ENCODE measurements at places on chromosomes 3 and 15. TPM values are rescaled to one million over a fixed set of nuclear protein-coding genes. Genes with fewer than 3 reads are reported as not detected.

The CCR2 gene
- polyA plus RNA-seq, result not detected

The GP5 gene
- polyA plus RNA-seq, result 0.05 TPM

The ADAMTSL3 gene
- polyA plus RNA-seq, result 0.35 TPM

- DNase-seq, result no peak
Observed at GRCh38 chr3:194051366-194052149, 84.4 kb upstream of the HES1 start.

DNA sequence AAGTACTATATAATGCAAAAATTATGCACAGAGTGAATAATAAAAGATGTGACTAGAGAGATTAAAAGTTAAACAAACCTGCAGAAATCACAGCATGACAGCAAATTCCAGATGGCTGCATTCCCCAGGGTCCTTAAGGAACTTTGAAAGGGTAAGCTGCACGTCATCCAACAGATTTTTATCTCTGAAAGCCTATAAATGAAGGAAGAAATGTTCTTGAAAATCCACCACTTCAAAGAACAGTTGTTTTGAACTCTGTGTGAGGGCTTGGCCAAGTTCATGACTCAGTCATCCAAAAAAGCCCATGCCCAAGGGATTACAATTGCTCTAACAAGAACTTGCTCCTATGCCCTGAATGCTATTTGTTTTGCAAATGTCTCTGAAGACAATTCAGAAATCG, 603.6 kb downstream of the PLOD2 start:
- no peak for DNase-seq

DNA sequence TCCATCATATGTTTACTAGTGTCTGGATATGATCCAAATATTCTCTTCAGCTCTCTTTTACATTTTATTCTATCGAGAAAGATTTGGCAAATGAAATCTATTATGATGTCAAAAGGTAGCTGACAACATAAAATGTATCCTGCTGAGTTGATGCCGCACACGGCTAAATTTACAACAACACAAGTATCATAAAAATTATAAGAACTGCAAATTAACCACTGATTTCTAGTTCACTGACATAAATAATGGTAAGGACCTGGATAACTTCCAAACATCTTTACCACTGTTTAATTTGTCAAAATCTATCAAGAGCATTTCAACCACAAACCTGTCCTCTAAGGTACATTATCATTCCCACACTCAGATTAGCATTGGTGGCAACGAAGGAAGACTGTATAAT, 244.5 kb downstream of the FOXP1 start:
- no peak for DNase-seq

The FOXL2 gene
- polyA plus RNA-seq, result 0.59 TPM

DNA sequence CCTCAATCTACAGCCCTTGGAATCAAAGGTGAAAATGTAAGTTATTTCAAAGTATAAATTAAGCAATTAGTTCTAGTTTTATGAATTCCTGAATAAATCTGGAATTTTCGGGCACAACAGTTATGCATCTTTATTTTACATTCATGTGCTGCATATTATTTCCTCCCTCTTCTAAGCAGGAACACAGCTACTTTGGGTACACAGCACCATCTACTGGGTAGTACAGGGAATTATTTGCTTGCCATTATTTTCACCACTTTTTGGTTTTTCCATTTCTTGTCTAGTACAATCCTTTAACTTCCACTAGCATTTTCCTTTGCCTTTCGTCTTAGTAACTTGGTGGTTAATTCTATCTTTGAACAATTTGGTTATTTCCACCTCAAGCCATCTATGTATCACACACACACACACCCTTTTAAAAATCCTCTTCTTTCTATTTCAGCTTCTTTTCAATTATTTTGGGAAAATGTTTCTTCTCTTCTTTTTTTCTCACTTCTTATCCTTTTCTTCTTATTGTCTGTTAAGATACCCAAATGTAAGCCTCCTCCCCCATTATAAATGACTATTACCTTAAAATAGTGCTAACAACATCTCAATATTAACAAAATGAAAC, 451.0 kb downstream of the MFSD1 start:
- DNase-seq, result no peak

DNA sequence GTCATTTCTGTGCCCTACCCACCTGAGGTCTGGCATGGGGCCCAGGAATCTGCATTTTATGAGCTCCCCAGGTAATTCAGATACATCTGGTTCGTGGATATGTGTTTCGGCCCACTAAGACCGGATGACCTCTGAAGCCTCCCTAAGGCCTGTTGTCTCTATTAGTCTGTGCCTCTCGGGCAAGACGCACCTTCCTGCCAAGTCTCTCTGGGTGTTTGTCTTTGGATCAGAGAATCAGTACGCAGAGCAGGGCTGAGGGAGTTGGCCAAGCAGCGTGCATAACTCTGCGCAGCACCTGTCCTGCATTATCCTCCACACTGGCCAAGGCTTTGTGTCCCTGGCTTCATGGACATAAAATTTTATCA, 181.0 kb downstream of the THSD4 start:
- no peak for DNase-seq

The SLC9C1 gene
- 0.15 TPM for polyA plus RNA-seq

DNA sequence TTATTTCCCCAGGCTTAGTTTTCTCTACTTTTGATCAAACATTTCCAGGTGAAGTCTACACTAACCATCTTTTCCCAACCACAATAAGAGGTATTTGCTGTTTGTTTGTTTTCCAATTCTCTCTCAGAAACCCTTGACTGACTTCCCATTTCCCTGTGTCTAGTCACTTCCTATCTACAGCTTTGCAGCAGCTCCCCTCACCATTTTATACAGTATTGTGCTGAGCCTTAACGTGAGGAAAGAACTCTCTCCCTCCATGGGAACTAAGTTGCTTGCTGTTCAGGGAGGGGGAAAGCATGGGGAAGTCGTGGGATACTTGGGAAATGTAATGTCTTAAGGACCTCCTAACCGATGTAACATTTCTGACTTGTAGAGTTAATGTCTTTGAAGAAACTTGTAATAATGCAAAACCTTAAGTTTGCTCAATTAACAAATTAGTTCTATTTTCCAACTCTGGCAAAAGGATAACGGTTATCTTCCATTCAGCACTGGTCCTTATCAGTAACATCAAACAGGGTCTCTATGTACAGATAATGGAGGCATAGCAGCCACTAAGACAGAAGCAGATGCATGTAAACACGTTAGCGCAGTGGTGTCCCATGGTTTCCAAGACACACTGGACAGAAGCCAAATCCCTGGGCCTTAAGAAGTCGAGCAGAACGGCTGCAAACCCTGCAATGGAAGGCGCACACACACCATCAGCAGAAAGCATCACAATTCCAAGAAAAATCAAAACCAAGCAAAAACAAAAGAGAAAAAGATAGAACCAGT, 39.7 kb downstream of the NPTN start:
- no peak for DNase-seq

- no peak for DNase-seq
Observed at GRCh38 chr3:104855702-104856101, 511.0 kb upstream of the ALCAM start.

DNA sequence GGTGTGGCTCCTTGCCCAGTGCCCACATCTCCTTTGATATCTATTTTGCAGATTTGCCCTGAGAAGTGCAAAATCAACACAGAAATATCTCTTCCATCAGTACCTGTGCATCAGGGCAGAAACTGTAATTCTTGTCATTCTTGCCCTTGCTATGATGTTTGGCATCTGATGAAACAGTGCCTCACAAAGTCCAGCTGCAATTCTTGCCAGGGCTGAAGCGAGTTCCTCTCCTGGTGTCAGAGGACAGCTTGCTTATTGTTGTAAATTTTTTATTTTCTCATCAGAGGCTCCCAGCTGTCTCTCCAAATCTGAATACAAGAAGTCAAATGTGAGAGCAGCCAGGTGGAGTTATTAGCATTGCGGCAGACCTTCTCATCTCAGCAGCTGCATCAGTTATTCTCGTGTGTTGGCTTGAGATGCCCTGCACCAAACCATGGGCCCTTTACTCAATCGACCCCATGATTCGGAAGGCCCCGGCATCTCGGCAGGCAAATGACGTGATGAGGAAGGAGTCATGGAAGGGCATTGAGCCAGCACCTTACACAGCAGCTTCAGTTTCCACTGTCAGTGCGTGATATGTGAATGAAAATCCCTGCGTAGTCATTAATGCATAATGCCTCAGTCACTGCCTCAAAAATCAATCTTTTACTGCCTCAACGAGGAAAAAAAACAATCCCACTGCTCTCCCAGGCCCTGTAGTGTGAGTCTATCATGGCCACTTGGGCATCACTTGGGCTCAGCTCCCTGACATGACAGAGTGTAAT, 93.4 kb downstream of the CCNL1 start:
- no peak for DNase-seq

The SCN11A gene
- 0.21 TPM for polyA plus RNA-seq

DNA sequence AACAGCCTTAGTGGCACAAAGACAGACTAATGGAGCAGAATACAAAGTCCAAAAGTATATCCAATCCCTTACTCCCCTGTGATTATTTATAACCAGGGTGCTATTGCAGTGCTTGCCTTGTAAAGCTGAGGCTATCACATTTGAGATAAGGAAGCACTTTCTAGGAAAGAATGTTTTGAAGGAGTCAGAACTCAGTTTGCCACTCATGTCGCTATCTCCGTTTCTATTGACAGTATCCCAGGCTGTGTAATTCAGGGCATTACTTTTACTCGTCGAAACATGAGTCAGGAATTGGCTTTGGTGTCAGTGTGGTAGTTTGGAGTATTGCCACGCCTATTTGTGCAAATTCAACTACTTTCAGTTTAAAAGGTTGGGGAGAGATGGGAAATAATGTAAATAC, 78.4 kb downstream of the FBXL2 start:
- DNase-seq, result no peak

The IGDCC3 gene
- 42.3 TPM for polyA plus RNA-seq
